ENCODE measurements at places on chromosomes 11 and 22.

DNA sequence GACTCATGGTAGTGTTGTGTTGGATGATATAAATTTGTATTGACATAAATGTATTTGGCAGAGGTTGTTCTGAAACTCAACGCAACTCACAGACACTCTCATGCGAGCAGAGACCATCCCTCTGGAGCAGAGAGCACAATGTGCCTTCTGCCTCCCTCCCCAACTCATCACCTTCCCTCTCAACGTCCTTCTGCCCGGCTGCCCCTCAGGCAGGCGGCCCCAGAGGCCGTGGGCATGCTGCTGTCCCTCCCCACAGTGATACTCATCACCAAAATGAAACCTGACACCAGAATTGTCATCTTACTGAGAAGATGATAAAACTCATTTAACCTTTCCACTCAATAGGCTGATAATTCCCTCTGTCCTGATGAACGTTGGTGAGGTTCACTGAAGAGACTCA is 260.6 kb downstream of the ETS1 start:
- DNase-seq: no peak

- DNase-seq: peak; percentile 34
Observed at GRCh38 chr11:73140213-73141030, 1.7 kb downstream of the FCHSD2 start.

DNA sequence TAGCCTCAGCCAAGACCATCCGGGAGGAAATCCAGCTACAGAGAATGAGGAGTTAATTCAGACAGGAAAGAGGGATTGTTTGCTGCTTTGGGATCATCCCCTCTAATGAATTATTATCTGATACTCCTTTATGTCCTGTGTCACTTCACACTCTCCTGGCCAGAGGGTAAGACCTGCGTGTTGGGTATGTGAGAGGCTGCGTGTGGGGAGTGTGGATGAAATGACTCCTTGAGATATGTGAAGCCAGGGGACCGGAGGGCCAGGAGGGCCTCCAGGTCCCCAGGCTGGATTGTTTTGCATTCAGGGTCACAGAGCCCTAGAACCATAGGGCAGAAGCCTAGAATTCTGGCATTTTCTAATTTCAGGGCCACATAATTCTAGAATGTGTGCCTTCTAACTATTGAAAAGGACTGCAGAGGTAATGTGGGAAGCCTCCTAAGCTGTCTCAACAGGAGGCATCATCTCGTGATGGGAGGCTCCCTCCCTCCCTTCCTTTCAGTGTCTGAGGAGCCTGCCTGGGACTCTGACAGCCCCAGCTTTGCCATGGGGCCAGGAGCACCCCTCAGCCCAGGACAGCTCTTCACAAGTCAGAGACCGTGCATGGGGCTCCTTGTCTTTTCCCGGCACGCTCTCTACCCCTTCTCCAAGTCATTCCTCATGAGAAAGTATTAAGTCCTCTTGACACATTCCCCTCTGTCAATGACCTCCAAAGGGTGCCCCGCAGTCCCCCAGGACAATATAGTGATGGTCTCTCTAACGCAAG is 3.7 kb downstream of the TPBGL start:
- DNase-seq: no peak

DNA sequence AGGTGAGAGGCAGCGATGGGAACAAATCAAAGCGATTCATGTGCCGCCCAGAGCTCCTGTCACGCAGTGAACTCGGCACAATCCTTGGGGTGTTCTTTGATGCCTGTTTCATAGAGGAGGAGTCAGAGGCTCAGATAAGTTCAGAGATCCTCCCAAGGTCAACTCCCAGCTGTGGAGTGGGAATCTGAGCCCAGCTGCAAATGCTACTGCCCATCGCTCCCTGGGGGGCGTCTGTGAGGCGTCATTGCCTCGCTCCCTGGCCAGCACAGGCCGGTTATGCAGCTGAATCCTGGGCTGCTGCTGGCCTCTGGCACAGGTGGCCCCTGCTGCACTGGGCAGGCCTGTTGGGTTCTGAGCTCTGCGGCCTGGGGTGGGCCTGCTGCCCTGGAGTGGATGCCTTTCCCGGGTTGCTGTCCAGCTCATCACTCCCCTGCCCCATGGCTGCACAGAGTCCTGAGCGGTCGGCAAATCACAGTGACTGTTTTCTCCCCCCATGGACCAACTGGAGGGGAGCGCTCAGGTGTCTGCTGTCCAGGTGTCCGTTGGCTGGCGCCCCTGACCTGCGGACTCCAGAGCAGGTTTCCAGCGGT is 36.3 kb upstream of the SHISAL1 start:
- DNase-seq: no peak

DNA sequence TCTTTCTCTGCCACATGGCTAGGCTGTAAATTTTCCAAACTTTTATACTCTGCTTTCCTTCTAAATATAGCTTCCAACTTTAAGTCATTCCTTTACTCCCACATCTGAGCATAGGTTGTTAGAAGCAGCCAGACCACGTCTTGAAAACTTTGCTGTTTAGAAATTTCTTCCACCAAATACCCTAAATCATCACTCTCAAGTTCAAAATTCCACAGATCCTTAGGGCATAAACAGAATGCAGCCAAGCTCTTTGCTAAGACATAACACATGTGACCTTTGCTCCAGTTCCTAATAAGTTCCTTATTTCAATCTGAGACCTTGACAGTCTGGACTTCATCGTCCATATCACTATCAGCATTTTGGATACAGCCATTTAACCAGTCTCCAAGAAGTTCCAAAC is 749.9 kb downstream of the METTL15 start:
- DNase-seq: peak; percentile 59

- DNase-seq: no peak
Observed at GRCh38 chr11:120775986-120776951, 247.6 kb upstream of the TBCEL start.

- DNase-seq: peak; percentile 78
Observed at GRCh38 chr11:92224407-92225124, at the start of gene FAT3. Gene FAT3 (plus strand): TSS chr11:92224818. CDS start chr11:92352113, 127,295 bp downstream.

- no peak for DNase-seq
Observed at GRCh38 chr22:27877501-27877900, 41.6 kb downstream of the PITPNB start.

GRCh38 chr11:125295931-125296330 is 131.4 kb downstream of the PKNOX2 start:
- no peak for DNase-seq

DNA sequence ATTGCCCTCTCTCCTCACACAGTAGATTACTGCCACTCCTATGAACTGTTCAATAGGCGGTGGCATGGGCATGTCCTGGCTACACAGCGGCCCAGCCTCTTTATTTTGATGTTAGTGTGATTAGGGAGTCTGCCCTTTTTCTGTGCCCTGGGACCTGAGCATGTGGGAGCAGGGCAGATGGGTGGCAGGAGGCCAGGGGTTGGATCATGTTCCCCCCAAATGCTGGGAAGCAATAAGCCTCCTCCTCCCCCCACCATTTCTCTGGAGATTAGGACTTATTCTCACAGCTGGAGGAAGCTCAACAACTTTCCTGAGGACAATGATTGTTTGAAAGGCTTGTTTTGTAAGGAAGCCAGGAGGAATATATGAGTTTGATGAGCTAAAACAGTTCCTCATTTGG is 848 bp downstream of the HEPN1 start:
- DNase-seq: no peak

GRCh38 chr11:15580775-15581095 is 466.0 kb downstream of the INSC start:
- no peak for DNase-seq

DNA sequence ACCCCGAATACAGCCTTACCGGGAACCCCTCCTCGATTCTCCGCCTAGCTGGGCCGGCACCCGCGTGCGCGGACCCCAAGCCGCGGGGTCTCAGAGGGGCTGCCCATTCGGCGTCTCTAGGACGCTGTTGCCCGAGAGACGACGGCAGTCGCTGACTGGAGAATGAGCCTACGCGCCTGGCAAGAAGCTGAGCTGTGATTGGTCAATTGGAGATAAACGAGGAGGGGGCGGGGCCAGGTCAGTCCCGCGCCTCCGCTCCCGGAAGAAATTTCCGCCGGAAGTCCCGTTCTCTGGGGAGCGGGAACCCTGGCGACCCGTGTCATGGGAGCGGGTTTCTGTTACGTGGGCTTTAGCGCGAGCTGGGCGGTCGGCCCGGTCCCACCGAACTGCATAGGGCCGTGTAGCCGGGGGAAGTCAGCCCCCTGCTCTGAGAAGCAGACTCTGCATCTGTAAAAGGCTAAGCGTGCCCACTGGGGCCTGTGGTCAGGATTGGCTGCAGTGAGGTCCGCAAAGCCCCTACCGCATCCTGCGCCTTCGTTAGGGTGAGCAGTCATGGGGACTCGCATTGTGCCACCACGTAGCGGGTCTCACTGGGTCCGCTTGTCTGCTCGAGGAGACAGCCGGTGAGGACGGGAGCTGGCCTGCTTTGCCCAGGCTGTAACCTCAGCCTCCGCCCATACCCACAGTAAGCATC is at the start of gene EFCAB6:
Gene EFCAB6, minus strand, starts transcription at position 157 of the 694 bp plus-strand sequence. CDS start 29,987 bp downstream, outside the sequence.
- DNase-seq: peak; percentile 94

DNA sequence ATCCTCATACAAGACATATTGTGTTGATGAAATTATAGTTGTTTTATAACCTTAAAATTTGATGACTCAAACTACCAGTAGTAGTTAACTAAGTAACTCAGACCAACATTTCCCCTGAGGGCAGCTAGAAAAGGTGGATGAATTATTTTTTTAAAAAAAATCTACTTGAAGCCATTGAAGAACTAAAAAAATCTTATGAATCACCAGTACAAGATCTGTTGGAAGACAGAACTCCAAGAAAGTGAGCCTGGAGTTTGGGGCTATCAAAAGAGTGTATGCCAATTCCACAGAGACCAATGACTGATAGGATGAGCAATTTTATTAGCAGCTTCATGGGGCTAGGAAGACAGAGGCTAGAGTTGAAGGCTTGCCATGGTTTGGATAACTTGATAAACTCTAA is 72.4 kb downstream of the CYP2R1 start:
- DNase-seq: no peak

DNA sequence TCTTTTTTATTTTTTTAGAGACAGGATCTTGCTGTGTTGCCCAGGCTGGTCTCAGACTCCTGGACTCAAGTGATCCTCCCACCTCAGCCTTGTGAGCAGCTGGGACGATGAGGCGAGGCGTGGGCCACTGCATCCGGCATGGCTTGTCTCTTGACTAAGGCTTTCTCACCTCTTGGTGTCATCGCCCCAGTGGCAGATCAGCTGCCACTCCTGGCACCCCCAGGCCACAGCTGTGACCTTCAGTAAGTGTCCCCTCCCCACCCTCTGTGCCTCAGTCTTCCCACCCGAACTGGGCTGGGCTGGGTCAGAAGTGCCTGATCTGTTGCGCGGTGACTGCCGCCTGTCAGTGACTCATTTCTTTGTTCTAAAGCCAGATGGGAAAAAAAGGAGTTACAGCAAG is 3.6 kb downstream of the SYNGR1 start:
- no peak for DNase-seq

DNA sequence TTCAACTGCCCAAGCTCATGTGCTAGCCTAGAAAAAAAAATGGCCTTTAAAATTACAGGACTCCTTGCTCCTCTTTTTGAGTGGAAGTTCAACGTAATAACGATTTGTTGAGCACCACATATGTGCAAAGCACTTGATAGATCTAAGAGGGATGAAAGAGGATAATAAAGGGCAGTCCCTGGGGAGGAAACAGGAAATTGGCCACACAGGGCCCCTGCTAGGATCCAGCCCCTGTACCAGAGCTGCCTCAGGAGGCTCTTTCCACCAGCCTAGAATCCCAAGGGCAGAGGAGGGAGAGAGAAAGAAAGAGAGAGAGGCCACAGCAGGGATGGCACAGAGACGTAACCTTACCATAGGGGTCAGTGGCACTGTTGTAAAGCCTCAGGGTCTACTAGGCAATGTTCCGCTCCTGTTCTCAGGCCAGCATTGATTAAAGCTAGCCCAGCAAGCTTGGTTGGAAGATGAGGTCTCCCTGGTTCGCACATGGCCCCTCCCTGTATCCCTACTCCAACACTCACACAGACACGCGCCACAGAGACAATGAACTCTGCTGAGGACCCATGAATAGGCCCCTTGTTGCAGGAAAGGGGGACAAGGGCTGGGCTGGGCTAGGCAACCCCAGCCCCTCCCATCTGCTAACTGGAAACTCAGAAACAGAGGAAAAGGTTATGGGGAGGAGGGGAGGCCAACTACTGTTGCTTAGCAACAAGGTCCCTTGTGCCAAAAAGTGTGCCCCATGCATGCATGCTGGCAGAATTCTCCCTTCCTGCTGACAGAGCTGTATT is at the start of gene TMPRSS5:
Gene TMPRSS5, minus strand, starts transcription at position 438 of the 785 bp plus-strand sequence. Its CDS starts 84 bp downstream, at position 354.
- DNase-seq: no peak

DNA sequence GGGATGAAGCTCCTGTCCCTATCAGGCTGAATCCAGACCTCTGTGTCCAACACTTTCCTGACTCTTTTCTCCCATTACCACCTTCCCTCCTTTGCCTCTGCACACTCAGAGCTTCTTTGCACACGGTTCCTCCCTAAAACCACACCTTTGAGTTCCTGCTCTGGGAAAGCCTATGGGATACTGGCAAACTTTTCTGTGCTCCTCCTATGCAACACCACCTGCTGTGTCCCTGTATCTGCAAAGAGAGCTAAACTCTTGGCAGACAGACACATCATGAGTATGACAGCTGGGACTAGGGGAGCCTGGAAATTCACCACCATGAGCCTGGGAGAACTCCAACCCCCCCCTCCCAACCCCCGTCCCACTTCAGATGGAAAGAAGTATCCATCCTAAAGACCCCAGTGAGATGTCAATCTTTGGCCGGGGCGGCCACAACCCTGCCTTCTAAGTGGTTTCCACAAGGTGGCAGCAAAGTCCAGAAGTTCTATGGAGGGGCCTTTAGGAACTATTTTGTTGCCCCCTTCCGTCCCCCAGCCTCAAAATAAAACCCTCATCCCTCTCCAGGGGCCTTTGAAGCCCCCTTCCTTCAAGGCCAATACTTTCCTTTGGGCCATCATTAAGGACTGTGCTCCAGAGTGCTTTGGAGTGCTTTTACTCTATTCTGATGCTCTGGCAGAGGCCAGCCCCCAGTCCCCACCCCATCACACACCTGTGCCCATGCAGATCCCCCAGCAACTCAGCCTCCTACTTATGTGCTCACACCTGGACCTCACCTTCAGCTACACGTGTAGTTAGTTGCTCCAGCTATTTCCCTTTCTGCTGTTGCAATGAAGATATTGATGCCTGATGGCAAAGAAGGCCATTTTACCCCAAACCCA is 19.4 kb downstream of the HTR3A start:
- DNase-seq: peak; percentile 3

DNA sequence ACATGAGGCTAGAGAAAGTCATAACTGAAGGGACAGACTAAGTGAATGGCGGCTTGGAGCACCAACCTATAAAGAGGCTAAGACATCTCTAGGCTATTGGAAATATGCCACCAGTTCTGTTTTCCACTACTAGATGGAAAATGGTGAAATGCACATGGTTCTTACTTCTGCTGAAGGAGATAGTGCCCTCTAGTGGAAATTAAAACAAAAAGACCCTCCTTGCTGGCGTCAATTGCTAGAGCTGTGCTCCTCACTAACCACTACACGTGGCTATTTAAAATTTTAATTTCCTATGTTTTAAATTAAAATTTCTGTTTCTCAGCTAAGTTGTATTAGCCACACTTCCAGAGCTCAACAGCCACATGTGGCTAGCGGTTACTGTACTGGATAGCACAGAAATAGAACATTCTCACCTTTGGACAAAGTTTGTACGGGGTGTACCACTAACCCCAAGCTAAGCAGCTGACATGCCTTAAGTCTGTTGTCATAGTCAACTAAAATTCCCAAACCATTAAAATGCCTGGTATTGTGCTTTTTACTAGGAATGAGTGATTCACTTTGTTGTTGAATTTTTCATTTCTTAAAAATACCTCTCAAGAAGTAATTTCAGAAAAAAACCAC is 34.1 kb upstream of the CALCA start:
- DNase-seq: peak; percentile 41

GRCh38 chr11:57481315-57481714 is 21.0 kb downstream of the RTN4RL2 start:
- no peak for DNase-seq

GRCh38 chr11:64444838-64445441 is 86.0 kb downstream of the RPS6KA4 start:
- DNase-seq: peak; percentile 12
